Vagina (tissue), 2 donors: ENCODE measurements at places on chromosomes 4 and X.

- no peak for DNase-seq
These were observed 92.6 kb upstream of the MAPK10 start for GRCh38 chr4:86452422-86452891.

DNA sequence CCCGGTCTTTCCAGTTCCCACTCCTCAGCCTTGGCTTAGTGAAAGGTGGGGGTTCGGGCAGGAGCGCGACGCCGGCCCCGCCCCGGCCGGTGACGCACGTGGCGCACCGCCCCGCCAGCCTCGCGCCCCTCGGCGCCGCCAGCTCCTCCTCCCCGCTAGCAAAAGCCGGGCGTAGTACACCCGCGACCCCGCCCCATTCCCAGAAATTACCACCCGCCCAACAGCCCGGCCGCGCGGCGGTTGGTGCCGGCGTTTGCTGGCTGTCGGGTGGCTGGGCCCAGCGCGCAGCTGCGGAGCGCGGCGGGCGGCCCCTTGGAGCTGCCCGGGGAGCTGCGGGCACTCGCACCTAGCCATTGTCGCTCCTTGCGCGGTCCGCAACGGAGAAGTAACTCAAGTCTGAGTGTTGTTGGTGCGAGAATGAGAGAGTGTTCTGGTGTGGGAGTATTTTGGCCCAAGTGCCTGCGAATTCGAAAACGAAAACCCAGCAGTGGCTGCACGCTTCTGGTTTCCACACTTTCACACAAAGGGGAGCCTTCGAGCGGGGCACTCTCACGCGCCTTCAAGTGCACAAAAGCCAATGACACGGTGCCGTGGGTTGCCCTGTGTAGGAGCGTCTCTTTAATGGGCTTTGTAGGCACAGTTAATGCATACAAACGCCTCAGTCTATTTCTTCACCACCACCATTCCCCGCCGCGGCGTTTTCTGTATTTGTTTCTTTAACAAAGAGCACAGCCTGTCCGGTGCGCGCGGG is 1.0 kb upstream of the ELF2 start:
- peak; percentile 97 for DNase-seq

DNA sequence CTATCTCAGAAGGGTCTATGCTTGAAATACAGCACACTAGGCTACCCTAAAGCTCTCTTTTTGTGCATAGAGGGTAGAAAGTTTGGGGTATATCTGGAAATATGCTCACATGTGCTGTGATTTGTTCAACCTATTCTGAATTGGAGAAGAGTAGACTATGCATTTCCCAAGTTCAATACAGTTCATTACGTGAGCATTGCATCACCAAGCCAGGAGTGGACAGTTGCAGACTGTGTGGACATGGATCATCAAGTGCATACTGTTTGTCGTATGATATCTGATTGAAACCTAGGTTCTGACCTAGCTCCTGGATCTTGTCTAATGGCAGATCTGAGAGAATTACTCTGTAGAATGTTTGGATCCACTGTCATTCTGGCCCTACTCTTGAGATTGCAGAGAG is 161.1 kb downstream of the FRAS1 start:
- DNase-seq: no peak

GRCh38 chrX:20271730-20272129 is 5.0 kb upstream of the RPS6KA3 start:
- no peak for DNase-seq

GRCh38 chr4:184383497-184384055 is 90.8 kb downstream of the IRF2 start:
- no peak for DNase-seq

DNA sequence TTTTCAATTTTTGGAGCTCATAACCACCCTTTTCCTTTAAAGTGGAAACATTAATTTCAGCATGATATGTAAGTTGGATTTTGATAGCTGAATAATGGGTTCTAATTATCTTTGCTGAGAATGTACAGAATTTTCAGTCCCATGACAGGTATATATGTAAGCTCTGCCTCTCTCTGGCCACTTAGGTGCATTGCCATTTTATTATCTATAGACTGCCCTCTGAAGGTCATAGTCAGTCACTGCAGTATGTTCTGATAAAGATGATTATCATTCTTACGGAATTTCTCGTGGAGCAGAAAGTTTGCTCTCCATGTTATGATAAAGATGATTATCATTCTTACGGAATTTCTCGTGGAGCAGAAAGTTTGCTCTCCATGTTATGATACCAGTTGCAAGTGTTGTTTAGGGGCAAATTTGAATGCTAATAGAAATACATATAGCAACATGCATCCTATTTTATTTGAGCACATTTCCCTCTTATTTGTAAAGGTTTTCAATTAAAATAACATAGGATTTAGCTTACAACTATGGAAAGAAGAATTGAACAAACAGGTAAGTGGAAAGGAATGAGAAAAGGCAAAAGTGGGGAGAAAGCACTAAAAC is 10.4 kb downstream of the AFP start:
- no peak for DNase-seq

DNA sequence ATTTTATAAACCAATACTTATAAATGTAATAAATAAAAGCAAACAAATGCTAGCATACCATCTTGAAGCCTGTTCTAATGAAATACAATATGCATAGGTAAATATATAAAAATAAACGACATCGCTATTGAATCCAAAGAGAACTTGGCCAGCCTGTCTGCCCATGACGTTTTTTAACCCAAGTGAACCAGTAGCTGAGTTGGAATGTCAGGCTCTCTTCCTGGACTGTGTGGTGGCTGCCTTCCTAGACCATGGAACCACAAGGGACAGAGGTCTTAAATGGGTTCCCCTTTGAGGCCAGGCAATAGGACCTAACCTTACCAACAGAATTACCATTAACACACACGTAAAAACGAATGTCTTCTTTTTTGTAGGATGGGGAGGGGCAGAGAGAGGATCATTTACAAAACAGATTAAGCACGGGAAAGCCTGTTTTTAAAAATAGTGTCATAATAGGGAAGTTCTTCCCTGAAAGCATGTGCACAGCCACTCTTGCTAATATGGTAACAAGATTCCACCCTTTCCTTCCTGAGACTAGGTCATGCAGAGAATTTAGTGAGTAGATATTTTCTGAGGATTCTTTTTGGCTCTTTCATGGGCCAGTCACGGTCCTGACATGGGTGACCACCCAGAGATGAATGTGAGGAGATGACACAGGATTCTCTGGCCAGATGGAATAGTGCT is 69.4 kb upstream of the ACSL1 start:
- DNase-seq: no peak

DNA sequence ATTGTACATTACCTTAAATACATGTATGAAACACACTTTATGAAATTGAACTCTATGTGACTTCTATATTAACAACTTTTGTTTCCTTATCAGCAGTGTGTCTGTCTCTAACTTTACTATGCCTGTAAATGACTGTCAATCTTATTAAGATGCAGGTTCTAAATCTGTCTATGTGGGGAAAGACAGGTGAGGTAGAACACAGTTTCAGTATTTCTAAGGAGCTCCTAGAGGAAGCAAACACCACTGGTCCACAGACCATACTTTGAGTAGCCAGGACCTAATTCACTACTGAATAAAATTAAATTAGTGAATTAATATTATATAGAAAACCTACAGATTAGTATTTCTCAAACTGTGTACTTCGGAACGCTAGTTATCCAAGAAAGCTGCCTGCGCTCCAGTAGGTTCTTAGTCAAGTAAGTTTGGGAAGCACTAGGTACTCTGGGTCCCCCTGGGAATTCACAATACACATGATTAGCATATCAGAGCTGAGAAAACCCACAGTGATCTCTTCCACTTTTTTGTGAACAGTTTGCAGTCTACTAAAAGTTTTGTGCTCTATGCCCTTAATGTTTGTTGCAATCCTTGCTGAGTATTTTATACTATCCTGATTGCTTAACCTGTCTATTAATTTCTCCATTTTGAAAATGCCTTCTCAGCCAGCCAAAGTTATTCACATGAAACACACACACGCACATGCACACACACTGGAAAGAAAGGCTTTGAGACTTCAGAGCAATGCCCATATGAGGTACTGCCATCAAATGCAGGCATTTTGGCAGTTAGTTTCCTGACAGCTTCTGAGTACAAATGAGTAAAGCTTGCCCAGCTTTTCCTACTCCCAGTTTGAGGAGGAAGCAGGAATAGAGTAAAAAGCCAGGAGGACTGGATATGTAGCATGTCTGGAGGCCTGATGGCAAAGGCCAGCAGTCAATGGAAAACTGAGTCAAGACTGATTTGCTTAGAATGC is 133.6 kb upstream of the CPEB2 start:
- no peak for DNase-seq
